ENCODE measurements at places on chromosomes 13 and 19.

DNA sequence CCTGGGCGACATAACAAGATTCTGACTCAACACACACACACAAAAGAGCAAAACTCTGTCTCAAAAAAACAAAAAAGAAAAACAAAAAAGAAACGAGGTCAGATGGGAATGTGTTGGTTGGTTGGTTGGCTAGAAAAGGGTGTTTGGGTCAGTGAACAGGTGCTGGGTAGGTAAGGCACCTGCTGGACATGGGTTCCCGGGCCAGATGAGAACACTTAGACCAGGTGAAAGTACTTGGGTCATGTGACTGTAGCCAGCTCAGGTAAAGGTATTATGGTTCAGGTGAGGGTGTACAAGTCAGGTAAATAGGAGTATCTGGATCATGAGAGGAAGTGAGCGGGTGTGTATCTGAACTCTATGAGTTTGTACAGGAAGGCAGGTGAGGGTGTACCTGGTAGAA, 14.5 kb upstream of the ZNF414 start:
- no peak for DNase-seq

DNA sequence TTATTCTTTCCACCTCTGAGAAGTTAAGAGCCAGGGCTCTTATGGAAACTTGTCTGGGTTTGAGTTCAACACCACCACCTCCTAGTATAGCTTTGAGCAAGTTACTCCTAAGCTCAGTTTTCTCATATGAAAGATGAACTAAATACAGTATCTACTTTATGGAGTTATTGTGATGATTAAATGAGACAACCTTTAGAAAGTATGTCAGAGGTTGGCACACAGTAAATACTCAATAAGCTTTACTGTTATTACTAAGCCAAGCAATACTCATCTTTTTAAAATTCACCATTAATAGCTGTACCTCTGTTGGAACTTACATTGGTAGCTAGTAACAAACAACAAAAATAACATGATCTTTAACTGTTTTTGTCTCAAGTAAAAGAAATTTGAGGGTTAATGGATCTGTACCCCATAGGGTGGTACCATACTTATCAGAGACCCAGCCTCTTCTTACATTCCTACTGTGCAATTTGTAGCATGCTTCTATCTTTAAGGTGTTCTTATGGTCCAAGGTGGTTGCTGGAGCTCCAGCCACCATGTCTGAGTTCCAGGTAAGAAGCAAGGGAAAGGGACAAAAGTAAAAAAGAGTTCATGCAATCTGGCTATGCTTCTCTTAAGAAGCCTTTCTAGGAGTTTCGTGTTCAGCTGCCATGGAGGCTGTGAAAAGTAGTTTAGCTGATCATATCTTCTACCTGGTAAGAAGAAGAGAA, 24.1 kb upstream of the NDFIP2 start:
- DNase-seq = no peak

DNA sequence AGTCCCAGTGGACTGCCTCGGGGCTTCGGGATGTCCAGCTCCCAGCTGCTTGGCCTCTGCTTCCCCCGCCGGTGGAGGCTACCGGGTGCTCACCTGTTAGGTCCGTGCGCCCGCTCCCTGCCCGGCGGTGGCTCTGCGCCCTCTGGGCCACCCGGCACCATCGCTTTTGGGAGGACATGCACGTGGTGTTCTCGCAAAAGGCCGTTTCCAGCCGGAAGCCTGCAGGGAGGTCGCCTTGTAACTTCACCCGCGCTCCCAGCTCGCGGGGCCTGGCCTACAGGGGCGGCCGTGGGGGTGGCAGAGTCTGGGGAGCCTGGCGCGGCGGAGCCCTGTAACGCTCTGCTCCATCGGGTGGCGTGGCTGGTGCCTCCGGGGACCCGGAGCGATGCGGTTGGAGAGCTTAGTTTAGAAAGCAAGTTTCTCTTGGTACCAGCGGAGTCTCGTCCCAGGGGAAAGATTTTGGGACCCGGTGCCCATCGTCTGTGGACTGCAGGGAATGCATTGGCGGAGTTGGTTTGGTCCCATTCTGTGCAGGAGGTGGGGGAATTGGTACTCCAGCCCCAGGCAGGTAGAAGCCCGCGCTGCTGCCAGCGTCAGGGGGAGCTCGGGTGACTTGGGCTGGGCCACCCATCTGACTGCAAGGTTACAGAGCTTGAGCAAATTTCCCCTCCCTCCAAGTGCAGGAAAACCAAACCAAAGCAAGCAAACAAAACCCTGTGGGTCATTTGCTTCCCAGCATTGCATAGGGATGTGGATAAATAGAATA, 673 bp downstream of the SPATA13 start:
- peak; percentile 1 for DNase-seq

DNA sequence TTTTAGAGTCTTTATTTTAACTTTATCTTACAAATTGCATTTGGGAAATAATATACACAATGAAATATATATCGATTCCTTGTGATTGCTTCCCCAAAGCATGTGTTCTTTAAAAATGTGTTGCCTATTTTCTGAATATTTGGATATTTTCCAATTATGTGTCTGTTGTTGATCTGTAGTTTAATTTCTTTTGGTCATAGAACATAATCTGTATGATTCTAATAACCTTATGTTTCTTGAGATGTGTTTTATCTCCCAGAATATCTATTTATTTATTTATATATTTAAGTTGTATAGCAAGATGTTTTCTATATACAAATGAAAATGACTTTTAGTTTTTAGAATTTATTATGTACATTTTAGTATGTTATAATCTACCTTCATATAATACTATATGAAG, 710.8 kb upstream of the PCDH20 start:
- no peak for DNase-seq

DNA sequence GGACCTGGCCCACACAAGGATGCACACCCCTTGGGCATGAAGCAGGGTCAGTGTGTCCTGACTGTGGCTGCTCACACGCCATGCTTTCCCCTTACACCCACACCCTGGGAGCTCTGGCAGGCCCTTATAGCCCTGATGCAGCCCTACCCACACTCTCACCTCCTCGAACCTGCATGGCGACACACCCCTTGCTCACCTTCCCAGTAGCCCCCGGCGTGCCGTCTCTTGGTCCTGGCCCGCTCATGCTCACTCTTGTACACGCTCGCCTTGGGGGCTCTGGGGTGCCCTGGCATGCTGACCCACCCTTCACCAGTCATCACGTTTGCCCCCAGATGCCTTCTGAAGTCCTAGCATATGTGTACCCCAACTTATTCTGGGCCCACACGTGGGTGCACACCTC, 56.1 kb downstream of the MAP4K1 start:
- no peak for DNase-seq

DNA sequence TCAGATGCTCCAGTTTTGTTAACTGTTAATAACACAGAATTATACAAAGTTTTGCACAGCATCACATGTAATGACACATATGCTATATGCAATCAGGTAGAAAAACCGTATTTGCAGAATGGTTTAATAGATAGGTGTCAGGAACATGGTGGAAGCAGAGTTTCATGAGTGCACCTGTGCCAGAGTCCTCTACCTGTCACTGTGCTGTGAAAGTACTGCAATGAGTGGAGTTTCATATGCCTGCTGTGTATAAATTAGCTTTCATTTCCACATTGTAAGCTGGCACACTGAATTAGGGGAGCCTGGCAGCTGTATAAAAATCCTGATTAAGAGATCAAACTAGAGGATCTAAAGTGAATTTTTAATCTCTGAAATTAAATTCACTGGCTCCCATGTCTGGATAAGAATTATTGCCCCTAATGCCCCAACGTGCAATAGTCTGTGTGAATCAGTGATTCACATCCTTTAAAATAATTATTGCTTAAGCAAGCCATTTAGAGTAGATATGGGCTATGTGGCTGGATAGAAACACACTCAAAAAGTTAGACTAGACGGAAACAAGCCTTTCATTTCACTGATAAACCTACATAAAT, 8.5 kb upstream of the EEF1AKMT1 start:
- no peak for DNase-seq

DNA sequence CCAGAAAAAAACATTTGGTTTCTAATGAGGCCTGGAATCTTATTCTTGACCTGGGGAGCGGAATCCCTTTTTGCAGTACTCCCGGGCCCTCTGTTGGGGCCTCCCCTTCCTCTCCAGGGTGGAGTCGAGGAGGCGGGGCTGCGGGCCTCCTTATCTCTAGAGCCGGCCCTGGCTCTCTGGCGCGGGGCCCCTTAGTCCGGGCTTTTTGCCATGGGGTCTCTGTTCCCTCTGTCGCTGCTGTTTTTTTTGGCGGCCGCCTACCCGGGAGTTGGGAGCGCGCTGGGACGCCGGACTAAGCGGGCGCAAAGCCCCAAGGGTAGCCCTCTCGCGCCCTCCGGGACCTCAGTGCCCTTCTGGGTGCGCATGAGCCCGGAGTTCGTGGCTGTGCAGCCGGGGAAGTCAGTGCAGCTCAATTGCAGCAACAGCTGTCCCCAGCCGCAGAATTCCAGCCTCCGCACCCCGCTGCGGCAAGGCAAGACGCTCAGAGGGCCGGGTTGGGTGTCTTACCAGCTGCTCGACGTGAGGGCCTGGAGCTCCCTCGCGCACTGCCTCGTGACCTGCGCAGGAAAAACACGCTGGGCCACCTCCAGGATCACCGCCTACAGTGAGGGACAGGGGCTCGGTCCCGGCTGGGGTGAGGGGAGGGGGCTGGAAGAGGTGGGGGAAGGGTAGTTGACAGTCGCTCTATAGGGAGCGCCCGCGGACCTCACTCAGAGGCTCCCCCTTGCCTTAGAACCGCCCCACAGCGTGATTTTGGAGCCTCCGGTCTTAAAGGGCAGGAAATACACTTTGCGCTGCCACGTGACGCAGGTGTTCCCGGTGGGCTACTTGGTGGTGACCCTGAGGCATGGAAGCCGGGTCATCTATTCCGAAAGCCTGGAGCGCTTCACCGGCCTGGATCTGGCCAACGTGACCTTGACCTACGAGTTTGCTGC, at the start of gene ICAM4:
Gene ICAM4, plus strand, starts transcription at position 153 of the 935 bp plus-strand sequence. Its CDS starts 58 bp downstream, at position 211.
- DNase-seq = no peak

DNA sequence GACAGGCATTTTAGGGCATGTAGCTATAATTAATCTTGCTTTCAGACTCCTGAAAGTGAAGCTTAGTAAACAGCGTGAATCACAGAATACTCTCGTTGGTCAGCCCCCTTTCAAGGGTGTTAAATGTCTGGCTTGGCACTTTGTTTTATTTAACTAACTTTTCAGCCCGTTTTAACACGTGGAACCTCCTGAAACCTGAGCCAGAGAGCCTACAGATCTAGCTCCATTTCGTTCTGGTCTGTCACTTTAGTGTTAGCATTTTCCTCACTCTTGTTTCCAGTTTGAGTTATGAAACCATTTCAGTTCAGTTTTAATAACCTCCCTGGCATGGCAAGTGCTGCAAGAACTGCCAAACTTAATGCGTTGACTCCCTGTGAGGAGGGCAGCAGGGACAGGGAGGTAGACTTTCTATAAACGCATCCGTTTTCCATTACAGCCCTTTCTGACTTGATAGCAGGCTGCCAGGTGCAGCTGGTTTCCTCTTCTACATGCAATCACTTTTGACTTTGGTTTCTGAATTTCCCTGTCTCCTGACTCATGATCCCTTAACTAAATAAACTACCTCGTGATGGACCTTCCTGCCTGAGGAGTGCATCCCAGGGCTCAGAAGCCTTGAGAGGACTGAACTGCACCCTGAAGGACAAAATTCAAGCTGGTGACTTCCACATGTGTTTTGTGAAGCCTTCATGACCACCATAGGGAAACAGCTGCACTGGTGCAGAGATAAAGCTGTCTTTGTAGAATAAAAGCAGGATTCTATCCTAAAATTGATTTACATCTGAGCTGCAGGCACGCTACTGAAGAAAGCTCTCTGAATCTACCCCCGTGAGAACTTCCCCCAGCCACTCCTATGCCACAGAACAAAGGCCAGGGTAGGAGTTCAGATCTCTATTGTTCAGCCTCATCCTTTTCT, 192.6 kb downstream of the DLEU7 start:
- no peak for DNase-seq

- no peak for DNase-seq
These were observed 11.7 kb upstream of the CLN5 start for GRCh38 chr13:76980075-76980718.

- DNase-seq = no peak
These were observed 1451.5 kb downstream of the EFNB2 start for GRCh38 chr13:105083992-105084391.

- no peak for DNase-seq
These were observed 184.2 kb downstream of the ABCC4 start for GRCh38 chr13:95117092-95117491.

GRCh38 chr19:46637224-46637623, 1.2 kb upstream of the GNG8 start:
- DNase-seq = no peak

DNA sequence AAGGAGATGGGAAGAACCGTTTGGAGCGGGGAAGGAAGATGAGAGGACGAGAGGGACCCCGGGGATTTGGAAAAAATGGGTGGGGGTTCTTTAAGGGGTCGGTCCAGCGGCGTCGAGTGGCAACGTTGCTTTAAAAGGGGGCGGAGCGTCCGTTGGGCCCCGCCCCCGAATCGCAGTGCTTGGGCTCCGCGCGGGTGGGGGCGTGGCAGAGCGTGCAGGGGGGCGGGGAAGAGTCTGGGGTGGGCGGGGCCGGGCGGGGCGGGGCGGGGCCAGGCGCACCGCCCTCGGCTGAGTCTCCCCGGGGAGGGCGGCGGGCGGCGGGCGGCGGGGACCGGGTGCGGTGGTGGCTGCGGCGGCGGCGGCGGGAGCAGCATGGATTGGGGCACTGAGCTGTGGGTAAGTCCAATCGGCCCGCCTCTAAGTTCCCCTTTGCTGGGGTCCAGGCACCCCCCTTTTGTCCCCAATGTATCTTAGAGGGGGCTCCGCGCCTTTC, at the start of gene TRIP10:
Gene TRIP10, plus strand, starts transcription at position 291 of the 493 bp plus-strand sequence. Its CDS starts 82 bp downstream, at position 373.
- DNase-seq = peak; percentile 28

Data from DMS79 (cell line).